NCI-H524 (cell line): ENCODE measurements at places on chromosomes 3 and 15.

DNA sequence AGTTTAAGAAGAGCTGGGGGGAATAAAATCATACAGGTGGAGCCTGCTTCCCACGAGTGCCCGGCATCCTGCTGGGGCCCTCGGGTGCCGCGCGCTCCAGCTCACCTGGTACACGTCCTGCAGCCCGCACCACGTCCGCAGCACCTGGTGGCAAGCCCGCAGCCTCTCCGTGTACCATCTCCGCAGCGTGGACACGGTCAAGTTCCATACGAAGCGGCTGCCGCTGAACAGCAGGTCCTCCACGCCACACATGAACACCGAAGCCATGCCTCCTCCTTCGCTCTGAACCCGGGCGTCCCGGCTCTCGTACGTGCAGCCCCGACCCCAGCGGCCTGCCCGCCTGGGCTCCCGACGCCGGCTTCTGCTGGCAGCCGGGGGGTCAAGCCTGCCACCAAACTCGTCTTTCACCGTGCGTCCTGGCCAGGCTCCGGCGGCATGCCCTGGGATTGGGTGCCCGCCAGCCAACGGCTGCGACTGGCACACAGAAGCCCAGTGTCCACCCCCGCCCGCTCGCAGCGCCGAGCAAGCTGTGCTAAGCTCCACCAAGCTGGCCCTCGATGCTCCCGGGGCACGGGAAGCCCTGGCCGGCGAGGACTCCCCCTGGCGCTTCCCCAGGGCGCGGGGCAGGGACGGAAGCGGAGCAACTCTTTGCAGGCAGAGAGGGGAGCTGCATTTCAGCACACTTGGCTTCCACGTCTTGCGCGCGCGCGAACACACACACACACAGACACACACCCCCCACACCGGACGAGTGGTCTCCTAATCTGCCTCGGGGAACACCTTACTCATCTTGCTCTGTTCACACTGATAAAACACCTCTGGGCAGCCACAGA, at the start of gene FRMD4B:
TSS of gene FRMD4B (minus strand) at position 366 of the 833 bp plus-strand sequence. CDS start at position 267, 99 bp downstream.
- peak; percentile 62 for DNase-seq

- peak; percentile 39 for DNase-seq
Measured at GRCh38 chr3:74267588-74268184, 346.8 kb downstream of the CNTN3 start.

GRCh38 chr3:32373844-32374243, 17.8 kb upstream of the CMTM7 start:
- DNase-seq = no peak

DNA sequence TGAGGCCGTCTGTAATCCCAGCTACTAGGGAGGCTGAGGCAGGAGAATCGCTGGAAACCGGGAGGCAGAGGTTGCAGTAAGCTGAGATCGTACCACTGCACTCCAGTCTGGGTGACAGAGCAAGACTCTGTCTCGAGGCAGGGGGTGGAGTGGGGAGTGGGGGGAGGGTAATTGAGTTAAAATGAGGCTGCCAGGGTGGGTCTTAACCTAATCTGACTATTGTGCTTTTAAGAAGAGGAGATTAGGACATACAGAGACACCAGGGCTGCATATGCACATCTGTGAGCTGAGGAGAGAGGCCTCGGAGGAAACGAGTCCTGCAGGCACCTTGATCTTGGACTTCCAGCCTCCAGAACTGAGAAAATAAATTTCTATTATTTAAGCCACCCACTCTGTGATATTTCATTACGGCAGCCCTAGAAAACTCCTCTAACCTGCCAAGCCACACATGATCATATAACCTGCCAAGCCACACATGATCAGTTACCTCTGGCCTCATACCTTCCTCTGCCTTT, 197.0 kb downstream of the THSD4 start:
- no peak for DNase-seq

DNA sequence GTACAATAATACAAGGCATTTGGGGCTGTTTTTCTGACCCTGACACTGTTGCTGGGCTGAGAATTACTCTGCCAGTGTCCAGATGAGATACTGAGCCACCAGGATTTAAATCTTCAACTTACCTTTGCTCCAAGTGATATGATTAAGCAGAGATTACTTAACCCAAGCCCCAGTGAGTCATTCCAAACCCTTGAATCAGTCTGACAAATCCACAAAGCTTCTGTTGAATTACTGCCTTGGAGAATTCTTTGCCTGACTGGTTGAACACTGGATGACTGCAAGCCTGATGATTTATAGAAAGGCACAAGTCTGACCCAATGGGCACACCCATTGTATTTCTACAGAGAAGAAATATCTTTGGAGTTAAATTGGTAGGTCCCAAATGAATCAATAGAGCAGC, 88.2 kb upstream of the TSC22D2 start:
- DNase-seq = no peak

GRCh38 chr15:68578175-68578979, 416 bp upstream of the CORO2B start:
- peak; percentile 60 for DNase-seq

- no peak for DNase-seq
Measured at GRCh38 chr3:197752107-197752506, 2.4 kb downstream of the FYTTD1 start.

DNA sequence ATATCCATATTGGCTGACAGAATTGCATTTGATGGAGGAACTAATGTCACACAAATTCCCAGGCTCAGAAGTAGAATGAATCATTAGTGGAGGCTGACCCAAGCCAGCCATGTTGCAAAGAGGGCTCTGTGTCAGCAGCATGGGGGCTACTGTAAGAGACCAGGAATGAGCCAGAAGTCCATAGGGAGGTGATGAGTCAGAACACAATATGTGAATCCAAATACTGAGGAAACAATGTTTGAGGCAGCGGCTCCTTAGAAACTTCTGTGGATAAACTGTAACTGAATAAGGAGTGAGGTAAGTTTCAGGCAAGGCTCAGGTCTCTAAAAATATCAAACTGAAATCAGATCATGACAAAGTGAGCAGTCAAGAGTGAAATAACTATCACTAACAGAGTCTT, 170.7 kb downstream of the WDR72 start:
- DNase-seq = no peak

DNA sequence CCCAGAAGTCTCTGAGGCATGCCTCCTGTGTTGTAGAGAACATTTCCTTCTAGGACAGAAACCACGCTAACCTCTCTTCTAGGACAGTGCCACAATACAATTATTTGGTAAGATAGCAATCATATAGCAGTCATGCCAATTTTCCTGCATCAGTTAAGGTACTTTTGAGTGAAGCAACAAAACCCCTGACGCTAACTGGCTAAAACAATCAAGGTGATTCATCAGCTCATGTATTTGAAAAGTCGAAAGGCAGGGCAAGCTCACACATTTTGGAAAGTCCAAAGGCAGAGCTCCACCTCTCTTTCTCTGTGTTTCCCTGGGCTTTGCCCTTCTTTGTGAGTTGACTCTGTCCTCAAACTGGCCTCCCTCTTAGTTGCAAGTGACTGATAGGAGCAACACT, 10.1 kb downstream of the TERC start:
- DNase-seq = no peak

GRCh38 chr3:25589104-25589782, 75.5 kb downstream of the TOP2B start:
- DNase-seq = no peak

DNA sequence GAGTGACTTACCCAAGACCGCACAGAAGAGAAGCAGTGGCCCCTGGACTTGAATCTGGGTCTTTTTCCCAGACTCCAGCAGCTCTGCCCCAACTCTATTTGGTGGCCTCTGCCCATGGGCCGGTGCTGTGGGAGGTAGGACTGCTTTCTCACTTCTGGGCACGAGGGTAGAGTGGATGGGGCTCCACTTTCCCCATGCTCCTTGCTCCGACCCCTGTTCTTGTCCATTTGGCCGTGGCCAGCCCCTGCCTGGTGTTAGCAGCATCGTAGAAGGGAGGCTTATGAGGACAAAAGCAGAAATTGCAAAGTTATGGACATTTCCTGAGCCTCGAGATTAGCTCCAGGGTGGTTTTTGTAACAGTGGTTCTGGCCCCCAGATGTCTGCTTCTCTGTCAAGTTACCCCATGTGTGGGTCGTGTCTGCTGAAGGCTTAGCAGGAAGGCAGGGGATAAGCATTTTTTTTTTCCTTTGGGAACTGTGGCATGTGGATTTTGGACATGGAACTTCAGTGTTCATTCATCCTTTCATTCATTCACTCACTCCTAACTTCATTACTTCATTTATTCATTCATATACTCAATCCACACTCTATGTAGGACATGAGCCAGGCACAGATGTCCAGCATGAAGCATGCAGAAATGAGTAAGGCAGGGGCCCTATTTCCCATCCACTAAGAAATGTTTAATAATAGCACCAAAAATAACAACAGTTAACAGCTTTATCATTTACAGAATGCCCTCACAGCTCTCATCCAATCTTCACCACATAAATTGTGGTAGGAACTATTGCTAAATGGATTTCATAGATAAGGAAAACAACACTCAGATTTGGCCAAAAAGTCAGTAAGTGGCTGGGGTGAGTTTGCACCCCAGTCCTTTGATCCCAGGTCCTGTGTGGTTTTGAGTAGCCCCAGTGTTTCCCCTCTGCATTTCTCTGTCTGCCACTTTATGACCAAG, 180.5 kb downstream of the OPA1 start:
- DNase-seq = no peak

DNA sequence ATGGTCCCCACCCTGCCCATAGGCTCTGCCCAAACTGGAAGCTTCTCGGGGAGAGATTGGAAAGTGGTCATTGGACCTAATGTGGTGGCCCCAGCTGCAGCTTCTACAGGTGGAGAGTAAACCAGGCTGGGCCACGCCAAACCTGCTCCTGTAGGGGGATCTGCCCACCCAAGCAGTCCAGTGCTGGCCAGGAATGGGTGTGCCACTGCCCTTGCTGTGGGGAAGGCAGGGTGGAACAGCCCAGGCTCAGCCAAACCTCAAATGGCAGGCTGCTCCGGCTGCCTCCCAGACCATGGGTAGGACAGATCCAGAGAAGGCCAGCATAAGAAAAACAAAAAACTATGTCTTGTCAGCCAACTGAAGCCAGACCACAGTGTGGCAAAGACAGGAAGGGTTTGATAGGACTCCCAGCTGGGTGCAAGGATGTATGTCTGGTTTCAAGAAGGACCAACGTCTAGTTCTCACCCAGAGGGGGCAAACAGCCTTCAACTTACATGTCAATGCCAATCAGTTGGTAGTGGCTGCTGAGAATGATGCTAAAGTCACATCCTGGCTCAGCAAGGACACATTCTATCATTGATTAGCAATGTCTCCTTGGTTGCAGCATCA, 267.3 kb downstream of the UACA start:
- no peak for DNase-seq

- no peak for DNase-seq
Measured at GRCh38 chr3:136473716-136474326, 223.7 kb downstream of the PCCB start.

DNA sequence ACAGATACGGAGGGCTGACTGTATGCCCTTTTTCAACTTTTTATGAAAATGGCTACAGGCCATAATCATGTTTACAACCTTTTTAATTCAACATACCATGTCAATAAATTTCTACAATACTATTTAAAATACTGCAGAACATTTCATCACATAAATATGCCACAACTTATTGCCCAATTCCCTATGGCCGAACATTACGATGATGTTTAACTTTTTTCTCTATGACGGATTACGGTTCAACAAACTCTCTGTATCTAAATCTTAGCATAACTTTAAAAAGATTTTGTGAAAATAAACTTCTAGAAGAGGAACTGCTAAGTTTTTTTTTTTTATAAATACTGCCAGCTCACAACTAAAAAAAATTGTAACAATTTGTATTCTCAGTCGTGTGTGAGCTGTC, 220.4 kb downstream of the OSBPL10 start:
- DNase-seq = no peak

DNA sequence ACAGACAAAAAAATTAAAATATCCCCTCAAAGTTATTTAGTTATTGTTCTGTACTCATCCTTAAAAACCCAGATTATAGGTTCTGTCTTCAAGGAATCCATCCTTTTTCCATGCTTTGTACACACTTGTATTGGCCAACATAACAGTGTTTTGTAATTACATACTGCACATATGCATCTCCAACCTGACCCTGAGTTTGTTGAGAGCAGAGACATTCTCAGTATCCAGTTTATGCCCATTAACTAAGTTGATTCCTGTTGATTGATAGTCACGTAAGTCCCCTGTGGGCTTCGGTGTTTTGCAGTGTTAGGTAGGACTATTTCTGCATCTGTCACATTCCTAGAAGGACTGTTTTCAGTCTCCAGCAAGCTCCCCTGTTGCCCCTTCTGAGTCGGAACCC, 33.6 kb downstream of the MOBP start:
- no peak for DNase-seq

GRCh38 chr3:124424396-124424795, 305.9 kb upstream of the UMPS start:
- peak; percentile 35 for DNase-seq

DNA sequence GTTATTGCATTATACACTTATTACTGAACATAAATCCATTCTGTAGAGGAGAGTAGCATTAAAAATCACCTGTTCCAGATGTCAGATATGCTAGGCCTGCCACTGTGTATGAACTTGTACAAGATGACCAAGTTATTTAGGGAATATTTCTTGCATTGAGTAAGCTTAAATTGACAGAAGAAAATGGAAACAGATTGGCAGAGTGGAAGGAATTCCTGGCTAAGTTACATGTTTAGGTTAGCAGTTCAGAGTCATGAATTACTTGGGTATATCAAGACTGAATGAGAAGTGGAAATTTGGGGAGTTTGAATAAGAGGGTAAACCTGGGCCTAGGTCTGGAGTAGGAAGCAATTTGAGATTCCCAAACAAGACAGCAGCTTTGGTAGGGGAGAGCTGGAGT, 44.6 kb downstream of the ARHGAP31 start:
- DNase-seq = no peak

GRCh38 chr3:146093896-146094295, 67.1 kb downstream of the PLOD2 start:
- DNase-seq = no peak

DNA sequence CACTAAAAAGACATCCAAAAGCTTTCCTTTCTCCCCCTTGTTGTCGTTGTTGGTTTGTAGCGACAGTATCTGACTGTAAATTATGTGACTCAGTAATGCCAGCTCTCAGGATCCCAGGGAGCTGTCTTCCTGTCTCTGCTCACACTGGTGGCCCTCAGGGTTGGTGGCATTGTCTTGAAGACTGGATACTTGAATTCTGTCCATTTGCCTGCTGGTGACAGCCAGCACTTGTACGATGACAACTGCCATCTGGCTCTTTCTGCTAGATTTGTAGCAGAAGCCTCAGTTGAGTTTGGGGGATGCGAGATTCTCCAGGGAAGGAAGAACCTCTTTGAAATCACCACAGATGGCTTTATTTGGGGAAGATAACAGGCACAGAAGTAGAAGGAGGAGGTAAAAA, 120.8 kb downstream of the ARPP21 start:
- peak; percentile 53 for DNase-seq
